Cerebellum (tissue), 4 donors: ENCODE measurements at places on chromosomes 12 and 14. TPM values are rescaled to one million over a fixed set of nuclear protein-coding genes. Genes with fewer than 3 reads are reported as not detected.

The DBX2 gene
- total RNA-seq, result 0.73 TPM

DNA sequence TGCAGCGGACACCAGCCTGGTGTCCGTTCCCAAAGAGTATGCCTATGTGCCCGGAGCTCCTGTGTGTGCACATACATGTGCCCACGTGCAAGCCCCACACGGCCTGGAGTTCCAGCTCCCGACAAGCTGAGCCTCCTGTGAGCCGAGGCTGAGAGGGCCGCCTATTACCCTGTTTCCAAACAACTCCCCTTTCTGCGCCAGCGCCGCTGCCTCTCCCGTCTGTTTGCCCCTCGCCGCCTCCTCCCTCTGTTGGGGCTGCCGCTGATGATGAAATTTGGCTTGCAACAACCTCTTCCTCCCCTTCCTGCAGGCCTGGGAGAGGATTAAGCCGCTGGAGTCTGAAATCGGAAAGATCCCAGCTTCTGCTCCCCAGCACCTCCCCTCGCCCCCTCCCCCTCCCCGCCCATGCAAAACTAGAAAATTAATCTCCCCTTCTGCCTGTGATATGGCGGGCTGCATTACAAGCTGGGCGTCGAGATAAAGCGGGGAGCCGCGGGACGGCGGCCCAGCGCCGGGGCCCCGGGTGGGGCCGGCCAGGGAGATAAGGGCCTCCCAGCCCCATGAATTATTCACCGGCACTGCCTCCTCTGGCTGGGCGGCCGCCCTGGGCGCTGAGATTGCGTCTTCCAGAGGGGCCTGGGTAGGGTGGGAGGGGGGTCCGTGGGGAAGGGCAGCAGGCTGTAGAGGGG, 6.8 kb upstream of the ASIC1 start:
- no peak for DNase-seq

DNA sequence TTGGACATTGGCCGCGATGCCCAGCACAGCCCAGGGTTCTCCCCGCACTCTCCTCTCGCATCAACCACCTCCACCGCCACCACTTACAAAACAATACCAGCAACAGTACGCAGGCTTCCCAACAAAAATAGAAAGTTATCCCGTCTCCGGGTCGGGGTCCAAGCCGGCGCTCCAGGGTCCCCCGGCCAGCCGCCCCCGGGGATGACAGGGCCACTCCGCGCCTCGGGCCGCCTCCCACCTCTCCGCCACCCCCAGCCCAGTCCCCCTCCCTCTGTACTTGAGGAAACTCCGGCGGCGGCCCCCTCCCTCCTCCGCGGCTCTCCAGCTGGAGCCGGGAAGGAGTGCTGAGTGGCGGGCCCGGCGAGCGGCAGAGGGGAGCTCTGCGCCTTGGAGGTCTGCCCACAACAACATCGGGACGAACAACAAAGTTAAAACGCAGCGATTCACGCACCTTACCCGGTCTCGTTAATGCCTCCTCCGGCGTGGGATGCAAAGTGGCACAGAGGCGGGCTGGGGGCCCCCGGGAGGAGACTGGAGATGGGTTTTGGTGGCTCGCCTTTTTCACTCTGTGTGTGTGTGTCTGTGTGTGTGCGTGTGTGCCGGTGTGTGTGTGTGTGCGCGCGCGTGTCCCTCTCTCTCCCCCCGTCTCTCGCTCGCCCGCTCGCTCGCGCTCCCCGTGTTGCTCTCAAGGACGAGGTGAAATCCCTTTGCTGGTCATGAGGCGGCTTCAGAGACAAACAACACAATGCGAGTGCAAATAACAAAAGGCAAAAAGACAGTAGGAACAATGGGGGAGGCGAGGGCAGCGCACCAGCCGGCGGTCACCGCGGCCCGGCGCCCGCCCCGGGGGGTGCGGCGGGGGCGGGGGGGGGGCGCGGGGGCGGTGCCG, 386.8 kb downstream of the BCAT1 start:
- no peak for DNase-seq

- DNase-seq, result no peak
Observed at GRCh38 chr14:80536456-80536855, 325.2 kb upstream of the DIO2 start.

The AKAP5 gene
- 4.8 TPM for total RNA-seq

DNA sequence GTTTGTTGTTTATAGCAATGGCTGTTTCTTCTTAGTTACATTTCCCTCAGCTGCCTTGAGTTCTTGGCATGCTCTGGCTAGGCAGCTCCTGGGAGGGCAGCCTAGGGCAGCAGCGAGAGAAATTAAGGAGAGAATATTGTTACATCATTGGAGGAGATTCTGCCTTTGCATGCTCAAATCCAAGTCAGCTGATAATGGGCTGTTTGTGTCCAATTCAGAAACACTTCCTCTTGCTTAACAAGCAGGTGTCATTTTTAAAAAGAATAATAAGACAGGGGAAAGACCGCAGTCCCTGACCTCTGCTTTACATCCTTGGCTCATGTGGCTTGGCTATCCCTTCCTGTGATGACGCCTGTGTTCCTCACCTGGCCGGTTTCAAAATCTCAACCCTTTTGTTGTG, 76.9 kb downstream of the ESR2 start:
- no peak for DNase-seq

DNA sequence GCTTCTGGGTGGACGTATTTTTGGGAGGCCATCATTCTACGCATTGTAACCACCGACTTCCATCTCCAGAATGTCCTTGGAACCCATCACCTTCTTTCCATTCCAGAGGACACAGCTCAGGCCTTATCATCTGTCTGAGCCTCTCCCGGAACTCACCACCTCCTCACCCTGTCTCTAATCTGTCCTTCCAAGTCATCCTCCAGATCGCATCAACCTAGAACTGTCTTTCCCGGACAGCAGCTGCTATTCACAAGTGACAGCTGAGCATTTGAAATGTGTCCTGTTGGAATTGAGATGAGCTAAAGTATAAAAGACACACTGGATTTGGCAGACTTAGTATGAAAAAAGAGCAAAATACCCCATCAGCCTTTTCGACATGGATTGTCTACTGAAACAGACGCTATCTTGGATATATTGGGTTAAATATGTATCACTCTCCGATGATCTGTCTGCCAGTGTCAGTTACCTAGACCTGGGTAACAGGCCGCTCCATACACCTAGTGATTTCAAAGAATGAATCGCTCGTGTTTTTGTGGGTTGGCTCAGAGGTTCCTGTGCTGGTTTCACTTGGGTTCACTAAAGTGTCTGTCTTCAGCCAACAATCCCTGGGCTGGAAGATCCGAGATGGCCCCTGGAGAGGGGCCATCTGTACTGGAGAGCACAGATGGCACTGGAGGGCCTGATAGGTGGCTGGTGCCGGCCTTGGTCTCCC, 104.4 kb upstream of the RFLNA start:
- no peak for DNase-seq

The KRT7 gene
- total RNA-seq, result not detected

DNA sequence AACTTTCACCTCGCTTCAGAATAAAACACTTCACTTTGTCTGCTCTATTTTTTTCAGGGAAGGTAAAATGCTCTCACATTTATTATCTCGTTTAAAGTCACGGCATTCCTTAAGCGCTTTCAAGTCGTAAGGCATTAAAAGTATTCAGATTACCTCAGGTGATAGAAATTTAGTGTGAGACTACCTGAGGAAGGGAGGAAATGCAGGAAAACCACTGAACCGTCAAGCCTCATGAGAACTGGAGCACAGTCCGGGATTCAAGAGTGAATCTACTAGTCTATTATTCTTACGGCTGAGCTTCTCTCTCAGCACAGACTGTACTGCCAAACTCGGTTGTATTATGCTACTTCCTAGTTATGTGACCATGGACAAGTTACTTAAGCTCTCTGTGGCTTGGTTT, 8.3 kb upstream of the PPFIBP1 start:
- no peak for DNase-seq

- no peak for DNase-seq
Observed at GRCh38 chr14:95522556-95522955, 6.1 kb upstream of the SYNE3 start.

The NOC4L gene
- total RNA-seq, result 8.5 TPM

The CCDC196 gene
- total RNA-seq, result not detected

DNA sequence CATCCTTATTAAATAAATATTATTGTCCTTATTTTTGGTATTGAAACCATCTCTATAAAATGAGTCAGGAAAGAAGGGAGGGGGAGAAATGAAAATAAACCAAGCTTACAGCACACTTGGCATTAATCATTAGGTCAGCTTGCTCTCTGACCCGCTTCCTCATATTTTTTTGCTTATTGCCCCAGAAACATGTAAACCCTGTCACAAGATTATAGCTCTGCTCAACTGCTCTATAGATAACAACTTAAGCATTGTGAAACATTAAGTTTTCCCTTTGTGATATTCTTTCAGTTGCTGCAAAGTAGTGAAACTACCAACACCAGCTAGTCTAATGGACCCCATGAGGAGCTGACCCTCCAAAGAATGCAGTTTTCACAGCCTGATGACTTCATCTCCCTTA, 819.5 kb downstream of the SLC16A7 start:
- no peak for DNase-seq

GRCh38 chr12:97323154-97323553, 139.4 kb upstream of the RMST start:
- DNase-seq, result no peak

DNA sequence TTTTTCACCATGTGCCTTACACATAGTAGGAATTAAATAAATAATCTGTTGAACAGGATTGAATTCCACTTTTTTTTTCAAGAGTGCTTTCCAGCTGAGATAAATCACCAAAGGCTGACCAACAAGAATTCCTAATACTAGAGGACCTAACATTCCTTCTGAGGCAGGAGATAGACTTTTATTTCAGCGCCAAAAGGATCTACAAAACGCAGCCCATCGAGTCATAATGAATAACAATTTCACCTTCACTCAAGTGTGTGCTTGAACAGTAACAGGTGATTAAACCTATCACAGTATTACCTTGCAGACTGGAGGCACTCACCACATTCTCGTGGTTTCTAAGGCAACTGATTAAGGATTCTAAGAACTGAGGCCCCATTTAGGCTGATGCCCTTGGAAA, 224.3 kb upstream of the ATP2B1 start:
- DNase-seq, result no peak

DNA sequence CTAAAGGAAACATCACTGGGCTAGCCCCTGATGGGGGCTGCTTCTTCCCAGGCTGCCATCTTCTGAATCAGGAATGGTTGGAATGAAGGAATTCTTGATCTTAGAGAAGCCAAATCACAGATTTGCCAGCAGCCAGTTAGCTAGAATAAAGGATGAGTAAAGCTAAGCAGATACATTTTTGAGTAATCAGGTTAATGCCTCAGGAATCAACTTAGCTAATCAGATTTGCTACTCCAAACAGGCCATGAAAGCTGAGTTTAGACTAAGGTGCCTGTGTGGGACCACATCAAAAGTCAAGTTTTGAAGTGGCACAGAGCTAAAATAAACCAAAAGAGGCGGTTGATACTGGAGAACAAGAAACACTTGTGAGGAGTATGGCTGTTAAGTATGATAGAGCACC, 28.8 kb upstream of the LMO3 start:
- no peak for DNase-seq

The PLEKHG7 gene
- not detected for total RNA-seq

- DNase-seq, result no peak
Observed at GRCh38 chr12:101327051-101327450, 47.1 kb downstream of the UTP20 start.

The AQP6 gene
- 0.27 TPM for total RNA-seq

The SCN8A gene
- 80.3 TPM for total RNA-seq

DNA sequence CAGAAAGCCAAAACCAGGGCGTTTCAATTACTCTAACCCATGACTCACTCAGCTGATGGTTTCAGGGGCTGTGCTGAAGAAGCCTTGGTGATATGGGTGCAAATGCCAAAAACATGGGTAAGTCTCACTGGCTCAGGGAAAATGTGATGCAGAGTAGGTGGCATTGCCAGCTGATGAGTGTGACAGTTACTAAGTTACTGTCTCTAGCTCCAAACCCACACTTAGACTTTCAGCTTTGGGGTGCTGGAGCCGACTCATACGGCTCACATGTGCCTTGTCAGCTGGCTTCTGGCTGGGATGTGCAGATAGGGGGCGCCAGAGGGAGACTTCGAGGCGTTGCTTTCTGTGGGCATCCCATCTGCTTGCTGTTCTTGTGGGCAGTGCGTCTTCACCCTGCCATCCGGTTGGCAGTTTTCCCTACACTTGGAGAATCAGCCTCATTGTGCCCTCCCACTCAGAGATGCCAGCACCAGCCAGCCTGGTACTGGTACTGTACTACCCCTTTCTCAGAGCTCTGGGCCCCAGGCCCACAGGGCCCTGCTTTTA, 11.1 kb upstream of the KRT7 start:
- DNase-seq, result no peak

DNA sequence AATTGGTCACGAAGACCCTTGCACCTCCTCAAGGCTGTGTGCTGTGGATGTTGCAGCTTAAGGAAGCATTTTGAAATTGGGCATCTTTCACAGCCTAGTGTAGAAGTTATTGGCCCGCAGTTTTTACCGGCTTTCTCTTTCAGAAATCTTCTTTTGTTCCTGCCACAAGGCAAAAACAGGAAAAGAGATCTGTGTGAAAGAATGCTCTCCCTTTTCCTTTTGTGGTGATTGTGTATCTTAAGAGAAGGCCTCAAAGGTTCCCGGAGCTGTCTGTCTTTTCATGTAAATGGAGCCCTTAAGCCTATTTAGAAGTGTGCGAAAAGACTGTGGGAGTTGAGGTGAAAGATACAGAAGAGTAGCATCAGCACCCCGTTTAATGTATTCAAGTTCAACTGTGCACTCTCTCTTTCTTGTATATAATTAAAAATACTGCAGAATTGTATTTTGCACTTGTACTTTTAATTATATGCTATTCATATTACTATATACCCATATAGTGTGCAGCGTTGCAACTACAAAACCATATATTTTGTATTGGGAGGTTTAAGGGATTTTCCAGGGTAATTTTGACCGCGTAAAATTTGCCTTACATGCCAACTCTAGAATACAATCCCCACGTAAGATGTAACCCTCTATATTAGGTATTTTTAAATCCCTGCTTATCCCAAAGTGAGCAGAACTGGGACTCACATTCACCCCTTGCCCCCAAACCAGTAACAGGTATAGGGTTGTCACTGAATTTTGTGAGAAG, 441.7 kb downstream of the RAD51B start:
- no peak for DNase-seq

The MMP19 gene
- 0.18 TPM for total RNA-seq

- DNase-seq, result no peak
Observed at GRCh38 chr12:94143951-94144350, 4.4 kb upstream of the PLXNC1 start.

DNA sequence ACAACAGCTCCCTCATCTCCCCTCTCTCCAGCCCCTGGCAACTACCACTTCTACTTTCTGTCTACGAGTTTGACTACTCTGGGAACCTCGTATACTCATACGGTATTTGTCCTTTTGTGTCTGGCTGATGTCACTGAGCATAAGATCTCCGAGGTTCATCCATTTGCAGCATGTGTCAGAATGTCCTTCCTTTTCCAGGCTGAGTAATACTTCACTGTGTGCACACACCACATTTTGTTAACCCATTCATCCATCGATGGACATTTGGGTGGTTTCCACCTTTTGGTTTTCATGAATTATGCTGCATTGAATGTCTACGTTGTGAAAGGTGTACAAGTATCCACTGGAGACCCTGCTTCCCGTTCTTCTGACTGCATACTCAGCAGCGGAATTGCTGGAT, 24.1 kb upstream of the DLK1 start:
- no peak for DNase-seq
